PC-3 (cell line): ENCODE measurements at places on chromosomes 3 and 15. TPM values are rescaled to one million over a fixed set of nuclear protein-coding genes. Genes with fewer than 3 reads are reported as not detected.

The CSPG4 gene
- 2.0 and 2.9 TPM in 2 replicates for total RNA-seq

The PTX3 gene
- 24.4 and 27.3 TPM in 2 replicates for total RNA-seq

The AADACL2 gene
- total RNA-seq, result not detected in 2 replicates

The MRAS gene
- total RNA-seq, result 2.8 and 5.3 TPM in 2 replicates

The C3orf49 gene
- total RNA-seq, result not detected in 2 replicates

The ARNT2 gene
- 0.11 and 0.35 TPM in 2 replicates for total RNA-seq

DNA sequence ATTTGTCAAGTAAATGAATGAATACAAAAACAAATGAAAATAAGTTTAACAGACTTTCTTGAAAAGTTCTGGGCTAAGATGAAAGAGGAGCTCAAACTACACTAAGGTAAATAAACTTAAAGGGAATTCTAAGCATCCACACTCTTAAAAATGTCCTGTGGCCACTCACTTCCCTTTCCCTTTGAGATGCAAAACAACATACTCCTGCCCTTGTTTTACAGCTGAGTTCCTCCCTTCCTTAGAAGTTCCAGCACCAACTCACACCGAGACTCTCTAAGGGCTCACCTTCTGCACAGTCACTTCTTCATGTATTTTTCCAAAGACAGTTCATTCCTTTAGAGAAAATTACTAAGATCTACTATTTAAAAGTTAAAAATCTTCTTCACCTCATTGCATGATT, 123.3 kb upstream of the CMC1 start:
- no peak overlapping the region for H3K27ac ChIP-seq
- no peaks in the 10 kb centered on the region for H3K27me3 ChIP-seq
- DNase-seq, result no peak
- H3K36me3 ChIP-seq, result no peaks in the 10 kb centered on the region
- no peaks in the 10 kb centered on the region for H3K4me1 ChIP-seq

- no peaks in the 10 kb centered on the region for H3K27me3 ChIP-seq
- no peak overlapping the region for H3K4me3 ChIP-seq
- peak overlapping the region; percentile 2; the same call in 1 of the 2 replicates for H3K27ac ChIP-seq
Observed at GRCh38 chr15:48360841-48361240, 29.6 kb downstream of the DUT start.

- no peak overlapping the region for H3K4me3 ChIP-seq
- H3K4me1 ChIP-seq, result no peaks in the 10 kb centered on the region
- peaks cover 17% of the 10 kb centered on the region for H3K27me3 ChIP-seq
- H3K27ac ChIP-seq, result no peak overlapping the region
- DNase-seq, result no peak
Observed at GRCh38 chr15:25989327-25989726, 126.2 kb upstream of the ATP10A start.

GRCh38 chr3:87848003-87848402, 210.8 kb downstream of the CGGBP1 start:
- H3K36me3 ChIP-seq, result no peaks in the 10 kb centered on the region
- no peaks in the 10 kb centered on the region for H3K4me1 ChIP-seq
- no peak for DNase-seq
- no peaks in the 10 kb centered on the region for H3K27me3 ChIP-seq
- H3K27ac ChIP-seq, result no peak overlapping the region

- no peaks in the 10 kb centered on the region for H3K36me3 ChIP-seq
- no peaks in the 10 kb centered on the region for H3K4me1 ChIP-seq
- no peak for DNase-seq
- no peak overlapping the region for H3K27ac ChIP-seq
Observed at GRCh38 chr3:2659896-2660295, 450.3 kb downstream of the IL5RA start.

GRCh38 chr15:92429378-92430068, 35.8 kb downstream of the ST8SIA2 start:
- no peak overlapping the region for H3K27ac ChIP-seq
- peaks cover 83% of the 10 kb centered on the region for H3K27me3 ChIP-seq
- H3K4me3 ChIP-seq, result no peak overlapping the region
- DNase-seq, result peak; percentile 56

GRCh38 chr3:128413413-128414205, 53.1 kb downstream of the DNAJB8 start:
- H3K36me3 ChIP-seq, result no peaks in the 10 kb centered on the region
- no peak overlapping the region for H3K4me3 ChIP-seq
- peaks cover 7% of the 10 kb centered on the region for H3K4me1 ChIP-seq
- no peak overlapping the region for H3K27ac ChIP-seq

GRCh38 chr15:77654975-77655374, 22.3 kb upstream of the LINGO1 start:
- no peaks in the 10 kb centered on the region for H3K36me3 ChIP-seq
- peak; percentile 39 for DNase-seq
- no peak overlapping the region for H3K4me3 ChIP-seq
- no peaks in the 10 kb centered on the region for H3K4me1 ChIP-seq
- H3K27me3 ChIP-seq, result 0 out of 2 replicates have a peak, but pooled peaks cover 7% of the 10 kb centered on the region
- H3K27ac ChIP-seq, result no peak overlapping the region

- H3K36me3 ChIP-seq, result no peaks in the 10 kb centered on the region
- no peak overlapping the region for H3K4me3 ChIP-seq
- H3K4me1 ChIP-seq, result peaks cover 13% of the 10 kb centered on the region
Observed at GRCh38 chr3:72496051-72496670, 352.1 kb downstream of the SHQ1 start.

GRCh38 chr3:134938029-134938525, 143.0 kb downstream of the EPHB1 start:
- no peak overlapping the region for H3K4me3 ChIP-seq
- no peak overlapping the region for H3K27ac ChIP-seq
- no peaks in the 10 kb centered on the region for H3K36me3 ChIP-seq
- no peaks in the 10 kb centered on the region for H3K27me3 ChIP-seq
- DNase-seq, result no peak

DNA sequence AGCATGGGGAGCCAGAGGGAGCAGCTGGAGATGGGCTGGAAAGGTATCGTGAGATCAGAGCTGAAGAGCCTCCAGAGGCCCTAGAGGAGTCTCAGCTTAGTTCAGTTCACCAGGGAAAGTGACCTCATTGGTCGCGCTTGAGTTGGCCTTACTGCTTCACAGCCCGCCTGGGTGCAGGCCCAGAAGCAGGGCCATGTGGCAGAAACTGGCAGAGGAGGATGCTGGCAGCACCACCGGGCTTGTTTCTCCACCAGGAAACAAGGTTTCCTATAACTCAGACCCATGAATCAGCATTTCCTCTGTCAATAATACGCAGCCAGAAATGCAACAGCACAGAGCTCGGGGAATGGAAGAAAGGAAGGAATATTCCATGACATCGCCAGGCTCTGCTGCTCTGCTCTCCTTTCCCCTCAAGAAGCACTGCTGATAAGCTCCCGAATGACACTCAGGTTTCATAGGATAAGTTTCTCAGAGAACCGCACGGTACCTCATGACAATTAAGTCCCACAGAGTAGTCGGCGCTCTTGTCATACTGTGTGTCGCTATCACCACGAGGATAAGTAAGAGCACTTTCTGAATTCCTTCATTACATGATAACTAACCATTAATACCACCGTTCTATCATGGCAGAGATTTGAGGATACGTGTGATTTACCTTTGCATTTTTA, 147.1 kb upstream of the LPP start:
- H3K27me3 ChIP-seq, result no peaks in the 10 kb centered on the region
- no peaks in the 10 kb centered on the region for H3K36me3 ChIP-seq
- peak; percentile 61 for DNase-seq
- H3K4me3 ChIP-seq, result no peak overlapping the region
- H3K27ac ChIP-seq, result peak overlapping the region; percentile 42
- peaks cover 34% of the 10 kb centered on the region for H3K4me1 ChIP-seq

DNA sequence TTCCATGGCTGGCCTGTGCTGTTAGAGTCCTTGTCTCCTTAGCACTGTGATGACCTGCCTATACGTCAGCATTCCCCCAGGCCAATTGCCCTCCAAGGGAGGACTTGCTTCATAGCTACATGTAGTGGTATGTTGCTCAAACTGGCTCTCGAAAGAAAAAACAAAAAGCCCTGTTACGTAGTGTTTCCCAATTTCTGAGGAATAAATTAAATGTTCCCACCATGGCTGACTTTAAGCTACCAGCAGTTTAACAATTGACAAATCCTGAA, 54.6 kb downstream of the WNT7A start:
- peaks cover 54% of the 10 kb centered on the region for H3K4me1 ChIP-seq
- peak overlapping the region; percentile 28 for H3K27ac ChIP-seq
- H3K4me3 ChIP-seq, result no peak overlapping the region
- peak; percentile 51 for DNase-seq
- H3K27me3 ChIP-seq, result no peaks in the 10 kb centered on the region

DNA sequence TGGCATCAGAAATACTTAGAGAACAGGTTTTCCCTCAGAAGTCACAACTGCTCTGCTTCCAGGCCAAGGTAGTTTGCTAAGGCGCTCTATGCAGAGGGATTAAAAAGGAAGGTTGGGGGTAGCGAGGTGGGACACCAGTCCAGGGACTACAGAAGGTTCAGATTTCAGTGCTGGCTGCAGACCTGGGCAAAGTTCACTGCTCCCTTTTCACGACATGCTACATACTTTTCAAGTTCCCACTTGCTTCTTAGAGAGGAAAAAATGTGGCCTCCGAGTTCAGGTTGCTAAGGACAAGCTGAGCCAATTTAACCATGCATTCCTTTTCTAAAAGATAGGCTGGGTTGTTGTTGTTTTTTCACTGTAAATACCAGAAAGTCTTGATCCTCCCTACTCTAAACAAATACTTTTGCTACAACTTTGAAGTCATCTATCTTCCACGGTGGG, 158.6 kb upstream of the NR2F2 start:
- no peaks in the 10 kb centered on the region for H3K36me3 ChIP-seq
- no peaks in the 10 kb centered on the region for H3K27me3 ChIP-seq
- DNase-seq, result no peak
- no peaks in the 10 kb centered on the region for H3K4me1 ChIP-seq
- no peak overlapping the region for H3K27ac ChIP-seq
- no peak overlapping the region for H3K4me3 ChIP-seq

DNA sequence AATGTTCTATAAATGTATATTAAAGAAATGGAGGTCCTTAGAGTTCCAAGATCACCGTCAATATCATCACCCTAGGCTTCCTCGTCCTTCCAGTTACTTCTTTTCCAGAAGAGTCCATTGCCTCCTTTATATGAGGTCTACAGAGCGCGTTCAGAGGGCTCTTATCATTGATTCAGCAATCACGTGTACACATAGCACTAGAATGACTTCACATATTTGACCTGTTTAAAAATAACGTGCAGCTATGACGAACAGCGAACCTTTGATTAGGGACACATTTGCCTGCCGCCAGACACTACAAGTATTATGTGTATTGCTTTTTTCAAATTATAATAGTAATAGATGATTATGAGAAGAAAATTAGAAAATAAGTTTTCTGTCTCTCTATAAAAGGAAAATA, 26.0 kb downstream of the IGF1R start:
- H3K27me3 ChIP-seq, result no peaks in the 10 kb centered on the region
- H3K27ac ChIP-seq, result no peak overlapping the region
- no peak for DNase-seq
- H3K4me1 ChIP-seq, result peaks cover 2% of the 10 kb centered on the region
- no peaks in the 10 kb centered on the region for H3K36me3 ChIP-seq
- H3K4me3 ChIP-seq, result no peak overlapping the region

GRCh38 chr15:101013201-101013550, 94.0 kb downstream of the LRRK1 start:
- DNase-seq, result no peak
- H3K4me3 ChIP-seq, result no peak overlapping the region
- no peaks in the 10 kb centered on the region for H3K27me3 ChIP-seq

GRCh38 chr15:91946581-91947292, 93.2 kb downstream of the SLCO3A1 start:
- no peak overlapping the region for H3K4me3 ChIP-seq
- H3K36me3 ChIP-seq, result no peaks in the 10 kb centered on the region
- H3K4me1 ChIP-seq, result peaks cover 18% of the 10 kb centered on the region
- peaks cover 23% of the 10 kb centered on the region; the same call in 1 of the 2 replicates for H3K27me3 ChIP-seq
- H3K27ac ChIP-seq, result no peak overlapping the region

DNA sequence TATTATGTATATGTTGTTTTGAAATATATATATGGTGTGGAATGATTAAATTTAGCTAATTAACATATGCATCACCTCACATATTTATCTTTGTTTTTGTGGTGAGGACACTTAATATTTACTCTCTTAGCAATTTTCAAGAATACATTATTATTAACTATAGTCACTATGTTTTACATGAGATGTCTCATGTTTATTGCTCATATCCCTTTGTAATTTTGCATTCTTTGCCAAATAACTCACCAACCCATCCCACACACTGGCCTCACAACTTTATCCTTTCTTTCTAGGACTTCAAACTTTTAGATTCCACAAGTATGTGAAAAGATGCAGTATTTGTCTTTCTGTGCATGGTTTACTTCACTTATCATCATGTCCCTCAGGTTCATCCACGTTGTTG, 950.2 kb upstream of the CADM2 start:
- H3K27me3 ChIP-seq, result no peaks in the 10 kb centered on the region
- H3K4me1 ChIP-seq, result peaks cover 12% of the 10 kb centered on the region
- peak overlapping the region; percentile 29 for H3K27ac ChIP-seq
- no peaks in the 10 kb centered on the region for H3K36me3 ChIP-seq
- no peak overlapping the region for H3K4me3 ChIP-seq

GRCh38 chr15:98881526-98882520, 125.8 kb downstream of the PGPEP1L start:
- H3K27ac ChIP-seq, result no peak overlapping the region
- no peaks in the 10 kb centered on the region for H3K27me3 ChIP-seq
- H3K4me1 ChIP-seq, result peaks cover 9% of the 10 kb centered on the region
- no peak overlapping the region for H3K4me3 ChIP-seq
- peak; percentile 65 for DNase-seq
- no peaks in the 10 kb centered on the region for H3K36me3 ChIP-seq

DNA sequence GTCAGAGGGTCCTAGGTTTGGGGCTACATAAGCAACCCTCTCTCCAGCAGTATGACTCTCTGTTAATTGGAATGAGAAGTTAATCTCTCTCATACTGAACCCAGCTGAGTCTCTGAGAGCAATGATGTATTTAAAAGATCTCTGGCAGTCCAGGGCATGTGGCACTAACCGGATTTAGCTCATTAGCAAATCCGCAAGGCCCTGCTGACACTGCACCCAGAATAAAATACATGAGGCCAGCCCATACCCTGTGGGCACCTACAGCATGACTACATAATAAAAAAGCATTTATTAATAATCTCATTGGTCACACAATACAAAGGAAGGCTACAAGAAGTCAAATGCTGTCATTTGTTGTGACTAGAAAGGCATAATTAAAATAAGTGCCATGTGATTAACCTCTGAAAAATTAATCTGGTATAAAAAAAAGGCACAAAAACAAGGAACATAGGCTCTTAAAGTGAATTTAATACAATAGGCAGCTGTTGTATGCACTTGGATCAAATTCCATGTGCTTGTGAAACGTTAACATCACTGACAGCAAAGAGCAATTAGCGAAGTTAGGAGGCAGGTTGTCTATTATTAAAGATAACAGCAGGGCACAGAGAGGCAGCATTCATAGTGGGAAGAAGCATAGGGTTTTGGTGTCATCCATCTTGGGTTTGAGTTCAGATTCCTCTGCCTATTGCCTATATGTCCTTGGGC, 381.2 kb downstream of the WDR72 start:
- no peaks in the 10 kb centered on the region for H3K27me3 ChIP-seq

- DNase-seq, result no peak
- no peak overlapping the region for H3K4me3 ChIP-seq
- no peak overlapping the region for H3K27ac ChIP-seq
- no peaks in the 10 kb centered on the region for H3K27me3 ChIP-seq
Observed at GRCh38 chr15:95718441-95718840, 612.1 kb upstream of the NR2F2 start.
